ENCODE measurements at places on chromosomes 6 and 20. TPM values are rescaled to one million over a fixed set of nuclear protein-coding genes. Genes with fewer than 3 reads are reported as not detected.

The CLPSL2 gene
- 2.3 TPM for polyA plus RNA-seq

The PLA2G7 gene
- 0.61 TPM for polyA plus RNA-seq

The VWA7 gene
- 8.1 TPM for polyA plus RNA-seq

The ZMYND8 gene
- 29.9 TPM for polyA plus RNA-seq

The CYP24A1 gene
- polyA plus RNA-seq, result 0.63 TPM

The CNR1 gene
- 3.9 TPM for polyA plus RNA-seq

The PAK5 gene
- polyA plus RNA-seq, result 7.2 TPM

The MEP1A gene
- polyA plus RNA-seq, result not detected

The PPIL6 gene
- 7.6 TPM for polyA plus RNA-seq

The ULBP3 gene
- not detected for polyA plus RNA-seq

The LY6G5C gene
- polyA plus RNA-seq, result 7.6 TPM

The HRH3 gene
- 30.9 TPM for polyA plus RNA-seq

The AVP gene
- 1,079 TPM for polyA plus RNA-seq

The STX11 gene
- 0.44 TPM for polyA plus RNA-seq

The TAAR5 gene
- polyA plus RNA-seq, result not detected

The HSPA1L gene
- 7.6 TPM for polyA plus RNA-seq

The DLK2 gene
- polyA plus RNA-seq, result 1.9 TPM

The BTNL2 gene
- not detected for polyA plus RNA-seq

The HDGFL1 gene
- polyA plus RNA-seq, result not detected

The PPARD gene
- polyA plus RNA-seq, result 17.9 TPM

The BACH2 gene
- 4.5 TPM for polyA plus RNA-seq

The CALHM5 gene
- polyA plus RNA-seq, result 0.20 TPM

The ARID1B gene
- polyA plus RNA-seq, result 35.6 TPM

The SNX9 gene
- 15.9 TPM for polyA plus RNA-seq

The KCNK16 gene
- 57.1 TPM for polyA plus RNA-seq

The SIRPB1 gene
- polyA plus RNA-seq, result 2.5 TPM

The PTGIS gene
- 0.63 TPM for polyA plus RNA-seq

The TP53TG5 gene
- 4.8 TPM for polyA plus RNA-seq

The CCM2L gene
- polyA plus RNA-seq, result 6.7 TPM

The C20orf204 gene
- polyA plus RNA-seq, result 12.1 TPM

The ELOVL2 gene
- polyA plus RNA-seq, result 25.3 TPM

The TINAG gene
- polyA plus RNA-seq, result not detected

The PGBD1 gene
- 3.9 TPM for polyA plus RNA-seq

The EEF1A2 gene
- 1,308 TPM for polyA plus RNA-seq

The KCNK17 gene
- 23.6 TPM for polyA plus RNA-seq

The TNFRSF6B gene
- 7.1 TPM for polyA plus RNA-seq

The ZFP57 gene
- polyA plus RNA-seq, result 0.17 TPM

The CST2 gene
- not detected for polyA plus RNA-seq

The APOBEC2 gene
- not detected for polyA plus RNA-seq

The C6orf58 gene
- not detected for polyA plus RNA-seq

The STX16 gene
- polyA plus RNA-seq, result 23.8 TPM
